EH (cell line): ENCODE measurements at places on chromosomes 3 and 15.

- no peak for DNase-seq
Measured at GRCh38 chr3:69959581-69959980, 40.0 kb upstream of the SAMMSON start.

DNA sequence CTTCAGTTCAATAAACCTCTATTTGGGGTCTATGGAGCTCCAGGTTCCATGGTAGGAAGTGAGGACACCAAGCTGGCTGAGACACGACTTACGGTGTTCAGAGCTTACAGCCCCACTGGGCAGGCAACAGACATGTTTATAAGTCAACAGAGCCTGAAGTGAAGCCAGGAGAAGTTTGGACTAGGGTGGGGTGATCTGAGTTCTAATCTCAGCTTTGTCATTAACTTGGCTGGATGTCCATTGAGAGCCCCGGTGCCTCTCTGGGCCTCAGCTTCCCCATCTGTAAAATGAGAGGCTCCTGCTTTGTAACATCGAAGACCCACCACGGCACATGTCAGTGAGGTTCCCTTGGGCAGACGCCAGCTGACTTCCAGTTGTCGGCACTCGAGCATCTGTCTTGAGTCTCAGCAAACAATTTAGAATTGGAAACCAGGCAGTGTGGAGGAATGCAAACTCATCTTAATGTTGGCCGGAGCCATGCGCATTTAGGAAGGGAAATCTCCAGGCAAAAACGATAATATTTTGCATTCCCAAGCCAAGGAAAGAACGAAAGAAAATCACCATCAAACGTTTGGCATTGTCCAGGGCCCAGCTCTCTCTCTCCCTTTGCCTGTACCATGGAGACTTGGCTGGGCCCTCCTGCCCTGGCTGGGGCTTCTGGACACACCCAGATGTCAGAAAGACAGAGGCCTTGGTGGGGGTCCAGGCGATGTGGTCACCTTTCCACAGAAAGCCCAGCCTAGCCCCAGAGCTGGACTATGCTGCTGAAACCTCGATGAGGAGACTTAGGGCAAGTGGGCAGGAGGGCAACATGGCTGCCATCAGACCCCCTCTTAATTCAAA, 18.4 kb downstream of the ITGA11 start:
- no peak for DNase-seq

DNA sequence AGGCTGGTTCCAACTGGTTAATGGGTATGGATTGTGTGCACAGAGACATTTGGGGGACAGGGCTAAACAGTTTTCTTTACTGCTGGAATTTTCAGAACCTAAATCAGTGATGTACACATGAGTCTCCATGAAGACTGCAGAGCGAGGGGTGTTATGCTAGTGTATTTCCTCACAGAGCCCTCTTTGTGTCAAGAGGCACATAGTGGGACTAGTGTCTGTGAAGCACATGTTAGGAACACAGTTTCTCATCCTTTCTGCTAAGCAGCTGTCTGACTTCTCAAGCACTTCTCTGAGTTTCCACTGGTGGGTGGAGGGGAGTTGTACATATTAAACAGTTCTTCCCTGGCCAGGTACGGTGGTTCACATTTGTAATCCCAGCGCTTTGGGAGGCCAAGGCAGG, 9.4 kb upstream of the STARD5 start:
- no peak for DNase-seq

GRCh38 chr3:193871220-193871485, 264.8 kb upstream of the HES1 start:
- DNase-seq: no peak

DNA sequence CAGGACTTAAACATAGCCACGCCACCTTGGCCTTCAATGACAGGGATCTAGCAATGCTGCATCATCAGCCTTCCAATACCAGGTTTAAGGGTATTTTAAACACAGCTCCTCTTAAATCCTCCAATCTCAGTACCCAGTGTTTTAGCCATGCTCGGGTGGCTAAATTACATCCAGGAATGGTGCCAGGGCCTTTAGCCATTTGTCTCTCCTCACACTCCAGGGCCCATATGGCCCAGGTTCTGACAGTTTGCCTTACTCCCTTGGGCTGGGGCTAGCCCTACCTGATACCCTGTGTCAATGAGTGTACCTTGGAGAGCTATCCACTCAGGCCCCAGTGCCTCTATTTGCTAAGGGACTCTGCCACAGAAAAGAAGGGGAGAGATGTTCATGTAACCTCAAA, 29.4 kb downstream of the ZNF589 start:
- no peak for DNase-seq

DNA sequence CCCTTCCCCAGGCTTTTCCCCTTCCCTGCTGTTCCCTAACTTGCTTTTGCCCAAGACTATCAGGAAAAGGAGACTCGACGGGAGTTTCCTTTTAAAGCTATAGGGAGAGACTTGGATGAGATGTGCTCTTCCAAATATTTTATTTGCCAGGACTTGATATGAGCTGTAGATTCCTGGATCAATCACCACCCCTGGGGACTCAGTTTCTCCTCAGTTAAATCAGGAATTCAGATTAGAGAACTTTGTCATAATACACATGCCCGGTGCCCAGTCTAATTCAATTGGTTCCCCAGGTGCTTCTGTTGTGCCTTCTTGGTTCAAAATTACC, 46.6 kb downstream of the SMAD6 start:
- no peak for DNase-seq

- peak; percentile 79 for DNase-seq
Measured at GRCh38 chr3:136075218-136075808, 109.8 kb downstream of the PPP2R3A start.

- peak; percentile 69 for DNase-seq
Measured at GRCh38 chr3:101809178-101810021, 30.4 kb downstream of the NXPE3 start.

- no peak for DNase-seq
Measured at GRCh38 chr3:186614266-186614596, 1.4 kb downstream of the AHSG start.

DNA sequence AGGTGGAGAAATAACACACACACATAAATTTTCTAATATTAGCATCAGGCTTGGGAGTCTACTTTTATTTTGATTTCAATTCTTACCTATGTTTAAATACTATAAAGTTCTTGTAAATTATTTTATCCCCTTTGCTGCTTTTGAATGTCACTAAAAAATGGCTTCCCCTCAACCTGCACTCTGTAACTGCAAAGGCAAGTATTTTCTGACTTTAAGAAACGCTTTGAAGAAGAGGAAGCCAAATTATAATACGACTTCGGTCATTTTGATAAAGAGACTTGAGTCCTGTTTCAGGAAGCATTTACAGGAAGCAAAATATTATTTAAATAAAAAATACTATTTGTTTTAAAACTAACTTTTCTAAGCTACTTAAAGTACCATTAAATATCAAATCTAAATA, 627.7 kb upstream of the AGTR1 start:
- no peak for DNase-seq

DNA sequence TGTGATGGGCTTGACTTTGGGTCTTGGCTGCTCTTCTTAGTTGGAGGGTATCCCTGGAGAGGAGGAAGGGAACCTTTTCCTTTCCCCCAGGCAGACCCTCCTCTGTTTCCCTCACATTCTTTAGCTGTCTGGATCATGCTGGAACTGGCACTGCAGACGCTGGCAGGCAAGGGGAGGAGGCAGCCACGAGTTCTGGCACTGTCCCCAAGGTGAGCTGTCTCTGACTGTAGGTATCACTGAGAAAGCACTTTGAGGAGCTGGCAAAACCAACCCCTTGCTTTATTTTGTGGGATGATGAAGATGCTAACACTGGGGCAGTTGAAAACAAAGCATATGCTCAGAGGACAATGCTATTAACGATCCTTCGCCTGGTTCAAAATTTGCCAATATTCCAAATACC, 175.0 kb downstream of the SOX2 start:
- no peak for DNase-seq

DNA sequence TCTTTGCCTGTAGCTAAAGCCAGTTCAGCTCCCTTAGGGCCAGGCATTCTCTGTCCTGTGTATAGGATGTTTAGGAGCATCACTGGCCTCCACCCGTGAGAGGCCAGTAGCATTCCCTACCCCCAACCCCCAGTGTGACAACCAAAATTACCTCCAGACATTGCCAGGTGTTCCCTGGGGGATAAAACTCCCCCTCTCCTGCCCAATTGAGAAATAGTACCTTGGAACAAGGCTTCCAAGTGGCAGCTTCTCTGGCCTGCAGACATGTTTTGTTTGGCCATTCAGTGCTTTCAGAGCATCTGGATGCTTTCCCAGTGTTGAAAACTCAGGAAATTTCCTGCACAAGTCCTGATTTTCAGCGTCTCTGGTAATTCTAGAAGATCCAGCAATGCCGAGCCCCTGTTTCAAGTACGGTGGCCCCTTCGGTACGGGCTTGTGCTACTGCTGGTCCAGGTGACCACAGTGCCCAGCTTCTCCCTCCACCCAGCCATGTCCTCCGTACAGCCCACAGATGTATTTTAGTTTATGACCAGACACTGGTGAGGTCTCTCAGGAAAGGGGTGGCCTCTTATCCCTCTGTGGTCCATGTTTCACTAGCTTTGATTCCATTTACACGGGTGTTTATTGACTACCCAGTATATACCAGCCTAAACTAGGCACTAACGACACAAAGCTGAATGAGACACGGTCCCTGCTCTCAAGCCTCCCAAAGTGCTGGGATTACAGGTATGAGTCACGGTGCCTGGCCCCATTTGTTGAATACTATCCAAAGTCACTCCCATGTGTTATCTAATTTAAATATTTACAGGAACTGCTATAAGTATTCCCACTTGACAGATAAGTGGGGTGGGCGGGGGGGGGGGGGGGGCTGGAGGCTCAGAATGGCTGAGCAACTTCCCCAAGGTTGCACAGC, 125.4 kb upstream of the RAD18 start:
- no peak for DNase-seq

GRCh38 chr3:102346897-102347296, 87.9 kb upstream of the ZPLD1 start:
- DNase-seq: no peak

GRCh38 chr3:79257791-79258190, 510.0 kb downstream of the ROBO1 start:
- peak; percentile 27 for DNase-seq

GRCh38 chr15:68224546-68225250, 4.8 kb downstream of the CLN6 start:
- DNase-seq: no peak

GRCh38 chr3:140236836-140237501, 302.0 kb downstream of the CLSTN2 start:
- peak; percentile 12 for DNase-seq

DNA sequence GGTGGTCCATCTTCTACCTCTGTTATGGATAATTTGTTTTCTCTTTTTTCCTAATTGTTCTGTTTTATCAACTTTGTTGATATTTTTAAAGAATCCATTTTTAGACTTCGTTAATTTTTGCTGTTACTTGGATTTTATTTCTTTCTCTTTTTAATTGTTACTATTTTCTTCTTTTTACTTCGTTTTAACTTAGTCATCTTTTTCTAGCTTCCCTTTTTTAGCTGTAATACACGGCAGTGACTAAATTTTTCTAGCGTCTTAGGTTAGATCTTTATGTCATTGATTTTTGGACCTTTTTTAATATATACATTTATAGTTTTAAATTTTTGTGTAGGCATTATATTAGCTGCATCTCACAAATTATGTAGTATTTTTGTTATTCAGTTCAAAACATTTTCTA, 33.1 kb downstream of the ARIH2 start:
- DNase-seq: no peak

DNA sequence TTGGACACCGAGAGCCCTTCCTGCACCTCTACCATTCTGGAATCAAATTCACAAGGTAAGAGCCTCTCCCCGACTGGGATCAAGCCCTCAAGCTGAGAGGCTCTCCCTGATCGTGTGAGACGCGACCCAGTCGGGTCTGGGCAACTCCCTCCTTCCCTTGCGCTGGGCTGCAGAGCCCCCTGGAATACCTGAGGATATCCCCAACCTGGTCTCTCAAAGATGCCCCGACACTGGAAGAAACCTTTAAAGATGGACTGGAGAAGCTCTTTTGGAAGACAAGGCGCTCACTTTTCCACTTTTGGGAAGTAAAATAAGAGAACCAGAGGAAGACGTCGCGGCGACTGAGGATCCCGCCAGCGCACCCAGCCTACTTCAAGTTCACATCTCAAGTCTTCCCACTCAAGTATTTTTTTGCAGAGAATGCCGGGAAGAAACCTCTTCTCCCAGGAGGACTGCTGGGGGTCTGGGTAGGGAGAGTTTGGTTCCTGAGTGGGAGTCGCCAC, 33.8 kb downstream of the ZIC4 start:
- DNase-seq: no peak

- no peak for DNase-seq
Measured at GRCh38 chr15:70589728-70590127, 173.6 kb downstream of the UACA start.

- no peak for DNase-seq
Measured at GRCh38 chr3:152127058-152127457, 141.7 kb upstream of the MBNL1 start.

- no peak for DNase-seq
Measured at GRCh38 chr15:49179433-49180190, 9.6 kb downstream of the GALK2 start.

DNA sequence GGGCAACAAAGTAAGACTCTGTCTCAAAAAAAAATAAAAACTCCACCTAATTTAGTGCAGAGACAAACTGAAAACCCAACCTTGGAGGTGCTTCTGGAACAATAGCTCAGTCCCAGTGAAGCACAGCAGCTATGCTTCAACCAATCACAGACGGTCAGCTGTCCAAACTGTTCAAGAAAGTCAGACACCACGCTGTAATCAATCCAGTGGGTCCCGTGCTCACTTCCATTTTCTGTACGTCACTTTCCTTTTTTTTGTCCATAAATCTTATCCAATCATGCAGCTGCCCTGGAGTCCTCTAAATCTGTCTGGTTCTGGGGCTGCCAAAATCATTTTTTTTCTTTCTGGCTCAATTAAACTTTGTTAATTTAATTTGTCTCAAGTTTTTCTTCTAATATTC, 93.6 kb upstream of the FAM174B start:
- no peak for DNase-seq

DNA sequence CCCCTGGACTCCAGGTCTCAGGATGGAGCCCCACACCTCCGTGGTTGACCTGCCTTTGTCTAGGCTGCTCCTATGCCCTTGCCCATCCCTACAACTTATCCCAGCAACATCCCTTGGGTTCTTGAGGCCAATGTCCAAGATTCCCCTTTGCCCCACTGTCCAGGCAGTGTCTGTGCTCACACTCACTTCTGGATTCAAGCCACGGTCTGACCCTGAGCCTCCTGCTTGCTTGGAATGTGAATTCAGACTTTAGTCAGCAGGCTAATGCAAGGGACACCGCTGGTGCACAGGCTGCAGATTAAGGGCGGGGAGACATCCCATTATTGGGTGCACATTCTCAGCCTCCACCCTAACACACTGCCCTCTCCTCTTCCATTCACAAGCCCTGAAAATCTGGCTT, 154.1 kb downstream of the WNT5A start:
- DNase-seq: peak; percentile 75

- no peak for DNase-seq
Measured at GRCh38 chr3:7385635-7386034, 524.7 kb downstream of the GRM7 start.
